ENCODE measurements at places on chromosomes 11 and 22.

GRCh38 chr11:35682230-35683173 is 19.9 kb downstream of the TRIM44 start:
- peak; percentile 24 for DNase-seq

- DNase-seq: no peak
Observed at GRCh38 chr11:1730059-1730629, 20.3 kb downstream of the IFITM10 start.

- DNase-seq: no peak
Observed at GRCh38 chr11:7675631-7676030, 2.3 kb upstream of the CYB5R2 start.

DNA sequence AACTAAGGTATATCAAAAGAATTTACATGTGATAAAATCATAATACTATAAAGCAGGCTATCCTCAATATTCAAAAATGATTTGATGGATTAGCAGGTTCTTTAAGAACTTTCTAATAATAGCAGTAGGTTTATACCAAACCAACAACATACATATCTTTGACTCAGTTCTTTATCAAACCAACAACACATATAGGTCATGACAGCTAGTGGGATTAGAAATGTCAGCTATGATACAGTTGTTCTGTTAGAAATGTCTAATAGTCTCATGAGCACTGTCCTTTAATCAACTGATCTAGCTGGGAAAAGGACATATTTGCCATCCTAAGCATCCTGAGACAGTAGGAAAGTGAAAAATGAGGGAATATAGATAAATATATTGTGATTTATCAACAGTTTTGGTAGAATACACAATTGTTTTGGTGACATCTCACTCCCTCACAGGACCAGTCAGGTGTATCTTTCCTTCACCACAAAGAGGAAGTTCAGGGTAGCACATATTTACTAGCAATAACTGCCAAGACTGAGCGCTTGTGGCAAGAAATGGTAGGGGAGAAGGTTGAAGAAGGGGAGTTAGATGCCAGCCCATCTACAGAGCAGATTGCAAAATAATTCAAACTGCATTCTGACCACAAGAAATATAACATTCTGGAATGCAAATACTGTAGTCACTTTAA is 90.8 kb upstream of the APOA1 start:
- no peak for DNase-seq

DNA sequence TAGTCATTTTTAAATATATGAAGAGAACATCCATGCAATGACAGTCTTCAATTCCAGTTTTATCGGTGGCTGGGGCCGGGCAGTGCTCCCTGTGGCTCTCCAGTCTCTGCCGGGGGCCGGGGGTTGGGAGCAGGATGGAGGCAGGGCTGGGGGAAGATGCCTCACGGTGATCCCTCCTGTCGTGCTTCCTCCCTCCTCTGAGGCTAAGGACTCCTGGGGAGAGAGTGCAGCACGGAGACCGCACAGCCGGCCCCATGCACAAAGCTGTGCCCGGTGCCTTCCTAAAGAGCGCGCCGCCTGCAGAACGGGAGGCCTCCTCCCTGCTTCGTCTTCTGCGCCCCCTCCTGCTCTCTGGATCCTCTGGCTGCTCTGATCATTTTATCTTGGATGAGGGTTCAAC is 20.5 kb downstream of the GAL start:
- peak; percentile 40 for DNase-seq

GRCh38 chr11:9072626-9073176 is 18.7 kb downstream of the SCUBE2 start:
- peak; percentile 67 for DNase-seq

DNA sequence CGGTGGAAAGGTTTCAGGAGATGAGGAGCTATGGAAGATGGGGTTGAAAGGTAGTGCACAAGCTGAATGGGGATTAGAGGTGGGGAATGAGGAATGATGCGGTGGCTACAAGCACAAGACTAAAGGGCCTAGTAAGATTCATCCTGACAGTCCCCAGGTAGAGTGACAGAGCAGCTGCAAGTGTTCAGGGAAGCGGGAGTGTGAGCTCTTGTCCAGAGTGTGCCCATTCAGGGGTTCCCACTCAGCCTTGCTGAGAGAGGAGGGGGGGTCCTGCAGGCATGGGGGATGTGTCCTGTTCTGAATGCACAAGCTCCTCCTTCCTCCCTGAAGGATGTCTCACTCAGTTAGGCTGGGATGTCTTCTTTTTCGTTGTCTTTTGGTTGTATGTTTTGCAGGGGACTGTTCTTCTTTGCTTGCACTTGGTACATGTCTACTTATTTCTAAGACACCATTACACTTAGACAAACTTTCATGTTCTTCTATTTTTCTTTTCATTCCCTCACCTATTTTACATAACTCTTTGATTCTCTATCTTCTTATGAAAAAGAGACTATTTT is 25.8 kb upstream of the CLPB start:
- DNase-seq: no peak

DNA sequence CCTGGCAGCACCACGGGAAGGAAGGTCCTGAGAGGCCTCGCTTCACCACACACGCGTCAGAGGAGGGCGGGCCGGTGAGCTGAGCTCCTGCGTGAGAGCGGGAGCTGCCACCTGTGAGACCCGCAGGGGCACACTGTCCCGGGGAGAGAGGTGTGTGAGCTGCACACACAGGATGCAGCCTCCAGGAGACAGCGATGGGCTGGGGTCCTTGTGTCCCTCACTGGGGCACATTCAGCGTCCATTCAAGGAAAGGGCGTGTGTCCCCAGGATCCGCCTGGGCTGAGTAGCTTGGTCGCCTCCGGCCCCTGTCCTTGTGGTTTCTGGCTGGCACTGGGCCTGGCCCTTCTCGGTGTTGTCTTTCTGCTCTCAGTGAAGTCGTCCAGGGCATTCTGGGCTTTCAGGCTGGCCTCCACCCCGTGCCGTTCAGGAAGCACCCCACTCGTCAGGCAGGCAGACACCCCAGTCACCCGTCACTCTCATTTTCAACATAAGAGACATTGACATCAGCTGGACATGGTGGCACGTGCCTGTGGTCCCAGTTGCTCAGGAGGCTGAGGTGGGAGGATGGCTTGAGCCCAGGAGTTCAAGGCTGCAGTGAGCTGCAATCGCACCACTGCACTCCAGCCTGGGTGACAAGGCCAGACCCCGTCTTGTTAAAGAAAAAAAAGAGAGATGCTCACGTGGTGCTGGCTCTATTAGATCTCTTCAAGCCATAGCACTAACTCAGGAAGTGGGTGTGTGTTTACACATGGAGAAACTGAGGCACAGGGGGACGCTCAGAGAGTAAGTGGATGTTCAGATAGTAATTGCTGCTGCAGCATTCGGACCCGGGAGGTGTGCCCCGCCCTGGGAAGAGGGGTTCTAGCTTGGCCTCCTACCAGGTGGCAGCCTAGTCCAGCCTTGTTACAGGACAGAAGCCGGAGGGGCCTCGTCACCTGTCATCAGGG is 1081.6 kb downstream of the BRD1 start:
- DNase-seq: no peak

GRCh38 chr11:36092314-36093030 is 148.6 kb downstream of the LDLRAD3 start:
- DNase-seq: no peak

DNA sequence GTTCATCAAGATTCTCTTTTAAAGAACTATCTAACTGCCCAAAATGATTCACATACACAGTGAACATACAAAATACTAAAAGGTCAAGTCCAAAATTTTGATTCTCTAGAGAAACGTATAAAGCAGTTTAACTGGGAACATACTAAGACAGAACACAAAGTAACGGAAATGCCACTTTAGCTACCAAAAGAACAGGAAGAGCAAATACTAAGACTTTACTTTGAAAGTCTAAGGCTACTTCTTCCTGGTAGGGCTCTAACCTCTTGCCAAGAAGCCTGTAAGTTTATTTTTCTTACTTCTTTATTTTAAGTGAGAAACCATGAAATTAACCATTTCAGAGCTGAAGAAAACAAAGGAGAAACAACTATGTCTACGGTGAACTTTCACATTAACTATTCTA is 6.2 kb downstream of the PICALM start:
- DNase-seq: no peak

- no peak for DNase-seq
Observed at GRCh38 chr22:43401233-43401632, 10.6 kb upstream of the MPPED1 start.

DNA sequence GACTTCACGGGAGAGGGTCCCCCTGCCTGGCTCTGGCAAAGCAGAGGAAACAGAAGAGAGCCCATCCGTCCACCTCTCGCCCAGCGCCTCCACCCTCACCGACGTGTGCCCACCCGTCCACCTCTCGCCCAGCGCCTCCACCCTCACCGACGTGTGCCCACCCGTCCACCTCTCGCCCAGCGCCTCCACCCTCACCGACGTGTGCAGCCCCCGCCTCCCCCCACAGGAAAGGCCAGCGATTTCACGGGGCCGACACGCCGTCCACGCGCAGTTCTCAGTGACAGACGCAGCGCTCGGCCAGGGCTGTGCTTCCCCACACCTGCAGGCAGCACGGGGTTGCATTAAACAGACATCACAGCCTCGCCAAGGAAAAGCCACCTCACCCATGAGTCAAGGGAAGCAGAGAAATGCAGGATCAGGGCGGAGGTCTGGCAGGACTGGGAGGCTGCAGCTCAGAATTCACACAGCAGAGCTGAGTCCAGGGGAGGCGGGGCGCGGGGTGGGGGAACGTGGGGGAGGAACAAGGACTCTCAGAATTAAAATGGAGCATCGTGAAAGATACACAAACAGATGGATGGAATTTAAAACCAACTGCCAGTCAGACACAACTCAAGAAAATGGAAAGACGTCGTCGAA is 377.7 kb downstream of the BRD1 start:
- no peak for DNase-seq

DNA sequence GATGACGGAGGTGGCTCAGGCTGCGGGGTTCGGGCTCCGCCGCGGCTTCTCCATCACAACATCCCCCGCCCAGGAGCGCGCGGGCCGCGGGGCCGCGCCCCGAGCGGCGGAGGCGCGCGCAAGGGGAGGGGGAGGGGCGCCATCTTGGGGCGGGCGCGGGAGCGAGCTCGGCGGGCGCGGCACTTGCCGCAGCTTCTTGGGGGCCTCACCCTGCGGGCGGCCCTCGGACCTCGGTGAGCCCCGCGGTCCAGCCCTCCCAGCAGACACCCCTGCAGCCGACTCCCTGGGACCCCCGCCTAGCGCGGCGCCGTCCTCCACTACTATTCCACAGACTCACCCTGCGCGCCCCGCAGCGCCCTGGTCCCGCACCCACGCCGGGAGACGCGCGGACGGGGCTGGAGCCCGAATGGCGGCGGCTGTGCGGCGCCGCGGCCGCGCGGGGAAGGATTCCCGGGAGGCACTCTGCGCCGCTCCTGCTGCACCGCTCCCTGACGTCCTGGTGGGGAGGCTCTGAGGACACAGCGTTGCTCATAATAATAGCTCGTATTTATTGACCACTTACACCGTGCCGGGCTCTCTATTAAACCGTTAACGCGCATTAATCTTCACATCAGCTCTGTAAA is at the start of gene APBB1:
TSS of gene APBB1 (minus strand) at position 86 of the 623 bp plus-strand sequence. CDS start 7,747 bp downstream, outside the sequence.
- DNase-seq: peak; percentile 69

DNA sequence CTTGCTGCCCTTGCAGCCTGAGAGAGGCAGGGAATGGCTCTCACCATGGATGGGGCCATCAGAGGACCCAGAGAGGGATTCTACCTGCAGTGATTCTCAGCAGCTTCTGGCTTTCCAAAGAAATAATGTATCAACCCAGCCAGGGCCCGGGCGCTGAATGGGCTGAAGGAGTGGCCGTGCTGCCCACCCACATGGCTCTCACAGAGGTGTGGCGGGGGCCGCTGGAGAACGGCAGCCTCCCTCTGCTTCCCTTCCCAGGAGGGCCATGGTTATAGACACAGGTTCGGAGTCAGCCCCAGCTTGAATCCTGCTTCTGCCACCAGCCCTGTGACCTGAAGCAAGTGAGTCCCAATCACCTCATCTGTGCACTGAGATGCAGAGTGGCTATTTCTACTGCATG is 82.7 kb downstream of the THAP12 start:
- no peak for DNase-seq

DNA sequence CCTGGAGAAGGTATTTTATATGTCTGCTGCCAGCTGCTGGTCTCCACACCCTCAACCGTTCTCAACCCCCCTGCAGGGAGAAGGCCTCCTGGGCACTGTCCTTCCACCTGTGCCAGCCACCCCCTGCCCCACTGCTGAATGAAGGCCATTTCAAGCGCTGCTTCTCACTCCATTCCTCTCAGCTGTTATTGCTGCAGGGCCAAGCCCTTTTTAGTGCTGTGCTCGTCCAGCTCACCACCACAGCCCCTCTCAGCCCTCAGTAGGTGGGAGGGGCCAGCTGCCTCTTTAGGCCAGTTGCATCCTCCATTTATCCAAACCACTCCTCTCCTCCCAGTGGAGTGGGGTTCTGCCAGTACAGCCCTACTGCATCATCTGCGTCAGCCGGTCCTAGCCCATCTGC is 1.8 kb upstream of the WBP2NL start:
- DNase-seq: no peak

DNA sequence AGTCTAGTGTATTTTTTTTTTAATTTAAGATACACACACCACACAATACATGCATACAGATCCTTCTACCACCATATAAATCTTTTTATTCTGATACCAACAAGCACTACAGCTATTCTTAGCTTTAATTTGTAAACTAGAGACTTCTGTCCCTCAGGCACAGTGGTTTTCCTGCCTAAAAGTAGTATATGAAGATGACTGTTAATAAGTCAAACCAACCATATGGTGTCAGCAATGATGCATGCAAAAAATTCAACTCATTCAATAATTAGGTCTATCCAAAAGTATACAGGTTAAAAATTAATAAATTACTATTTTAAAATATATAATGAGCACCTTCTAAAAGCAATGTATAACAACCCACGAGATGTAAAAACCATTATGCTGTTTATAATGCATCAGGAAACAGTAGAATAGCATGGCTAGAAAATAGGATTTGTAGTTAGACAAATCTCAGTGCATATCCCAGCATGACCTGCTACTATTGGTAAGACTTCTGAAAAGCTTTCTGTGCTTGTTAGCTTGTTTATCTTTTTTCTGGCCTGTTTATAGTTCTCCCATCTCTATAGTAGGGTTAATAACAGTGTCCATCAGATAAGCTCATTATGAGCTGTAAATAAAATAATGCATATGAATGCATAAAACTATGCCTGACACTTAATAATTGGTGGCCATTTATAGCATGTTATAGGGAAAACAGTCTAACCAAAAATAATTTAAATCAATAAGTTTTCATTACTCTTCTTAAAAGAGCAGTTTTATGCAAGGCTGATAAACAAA is 10.2 kb downstream of the RAB38 start:
- no peak for DNase-seq

DNA sequence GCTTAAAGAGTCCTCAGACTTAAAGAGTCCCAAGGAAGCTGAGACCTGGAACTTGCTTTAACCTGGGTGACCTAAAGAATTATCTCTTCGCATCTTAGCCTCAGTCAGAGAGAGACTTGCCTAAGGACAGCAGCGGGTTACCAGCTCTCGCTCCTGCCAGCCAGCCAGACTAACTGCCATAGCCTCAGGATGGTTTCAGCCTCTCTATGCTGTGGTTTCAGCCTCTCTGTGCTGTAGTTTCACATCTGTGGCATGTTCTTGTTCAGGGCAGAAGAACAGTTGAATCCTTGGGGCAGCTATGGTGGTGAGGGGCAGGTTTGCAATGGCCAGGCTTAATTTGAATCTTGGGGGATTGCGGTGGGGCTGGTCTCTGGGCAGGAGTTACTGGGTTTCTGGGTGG is 2.3 kb downstream of the FRMD8 start:
- DNase-seq: no peak
